ENCODE measurements at places on chromosomes 4 and X.
A peak's percentile ranks its signal among the peaks of the same experiment; 100 is the strongest.

DNA sequence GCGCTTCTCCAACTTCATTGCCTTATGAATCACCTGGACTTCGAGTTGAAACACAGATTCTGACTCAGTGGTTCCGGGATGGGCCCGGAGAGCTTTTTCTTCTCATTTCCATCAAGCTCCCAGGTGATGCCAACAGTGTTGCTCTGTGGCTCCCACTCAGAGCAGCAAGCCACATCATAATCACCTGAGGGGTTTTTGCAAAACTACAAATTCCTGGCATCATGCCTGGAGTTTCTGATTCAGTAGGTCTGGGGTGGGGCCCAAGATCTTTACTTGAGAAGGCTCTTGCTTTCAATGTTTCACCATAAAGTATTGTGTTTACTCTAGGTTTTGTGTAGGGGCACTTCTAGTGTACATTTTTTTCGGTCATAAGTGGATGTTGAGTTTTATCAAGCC lies 7.0 kb downstream of the MTM1 start:
- peak; percentile 13 for DNase-seq

DNA sequence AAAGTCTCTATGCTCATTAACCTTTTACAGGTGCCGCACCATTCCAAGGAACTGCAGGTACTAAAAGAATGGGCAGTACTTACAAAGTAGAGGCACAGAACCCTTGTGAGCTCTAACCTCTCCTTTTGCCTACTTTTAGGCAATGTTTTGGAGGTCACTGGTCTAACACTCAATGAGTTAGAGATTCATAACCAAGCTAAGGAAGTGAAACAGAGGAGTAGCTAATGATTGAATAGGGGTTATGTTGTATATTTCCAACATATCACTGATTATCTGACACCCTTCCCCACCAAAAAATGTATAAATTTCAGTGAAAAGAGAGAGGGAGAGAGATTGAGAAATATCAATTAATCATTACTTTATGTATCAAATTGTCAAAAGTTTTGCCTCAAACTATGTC lies 269.3 kb downstream of the PCDH7 start:
- DNase-seq: no peak

DNA sequence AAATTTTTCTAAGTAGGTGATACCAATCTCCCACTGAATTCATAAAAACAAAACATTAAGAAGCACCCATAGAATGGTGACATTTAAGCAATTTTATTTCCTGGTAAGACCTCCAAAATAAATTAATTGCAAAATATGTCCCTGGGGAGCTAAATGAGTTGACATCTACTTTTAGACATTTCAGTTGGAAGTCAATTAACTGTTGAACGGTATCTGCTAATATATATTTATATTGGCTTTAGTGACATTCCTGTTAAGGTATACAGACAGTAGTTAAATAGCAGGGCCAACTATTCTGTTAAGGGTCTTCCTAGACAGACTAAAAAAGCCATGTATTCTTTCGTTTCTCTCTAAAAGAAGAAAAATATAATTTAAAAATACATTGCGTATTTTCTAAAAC lies at the start of gene PRR27:
PRR27 (plus strand) TSS at position 301 of the 400 bp plus-strand sequence. CDS start 139 bp downstream, outside the sequence.
- no peak for DNase-seq

GRCh38 chrX:1657367-1658070 lies 42.7 kb downstream of the ASMT start:
- no peak for DNase-seq

GRCh38 chrX:111465669-111466068 lies 45.8 kb upstream of the SERTM2 start:
- no peak for DNase-seq

DNA sequence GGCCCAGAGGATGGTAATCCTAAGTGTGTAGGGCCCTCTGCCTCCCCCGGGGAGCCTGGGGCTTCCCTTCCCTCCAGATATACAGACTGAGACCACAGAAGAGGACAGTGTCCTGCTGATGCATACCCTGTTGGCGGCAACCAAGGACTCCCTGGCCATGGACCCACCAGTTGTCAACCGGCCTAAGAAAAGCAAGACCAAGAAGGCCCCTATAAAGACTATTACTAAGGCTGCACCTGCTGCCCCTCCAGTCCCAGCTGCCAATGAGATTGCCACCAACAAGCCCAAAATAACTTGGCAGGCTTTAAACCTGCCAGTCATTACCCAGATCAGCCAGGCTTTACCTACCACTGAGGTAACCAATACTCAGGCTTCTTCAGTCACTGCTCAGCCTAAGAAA lies 1.9 kb downstream of the TRO start:
- DNase-seq: no peak

- no peak for DNase-seq
Measured at GRCh38 chr4:184392316-184392715, 82.0 kb downstream of the IRF2 start.

- DNase-seq: peak; percentile 65
Measured at GRCh38 chr4:140856621-140857062, 100.5 kb upstream of the TBC1D9 start.

DNA sequence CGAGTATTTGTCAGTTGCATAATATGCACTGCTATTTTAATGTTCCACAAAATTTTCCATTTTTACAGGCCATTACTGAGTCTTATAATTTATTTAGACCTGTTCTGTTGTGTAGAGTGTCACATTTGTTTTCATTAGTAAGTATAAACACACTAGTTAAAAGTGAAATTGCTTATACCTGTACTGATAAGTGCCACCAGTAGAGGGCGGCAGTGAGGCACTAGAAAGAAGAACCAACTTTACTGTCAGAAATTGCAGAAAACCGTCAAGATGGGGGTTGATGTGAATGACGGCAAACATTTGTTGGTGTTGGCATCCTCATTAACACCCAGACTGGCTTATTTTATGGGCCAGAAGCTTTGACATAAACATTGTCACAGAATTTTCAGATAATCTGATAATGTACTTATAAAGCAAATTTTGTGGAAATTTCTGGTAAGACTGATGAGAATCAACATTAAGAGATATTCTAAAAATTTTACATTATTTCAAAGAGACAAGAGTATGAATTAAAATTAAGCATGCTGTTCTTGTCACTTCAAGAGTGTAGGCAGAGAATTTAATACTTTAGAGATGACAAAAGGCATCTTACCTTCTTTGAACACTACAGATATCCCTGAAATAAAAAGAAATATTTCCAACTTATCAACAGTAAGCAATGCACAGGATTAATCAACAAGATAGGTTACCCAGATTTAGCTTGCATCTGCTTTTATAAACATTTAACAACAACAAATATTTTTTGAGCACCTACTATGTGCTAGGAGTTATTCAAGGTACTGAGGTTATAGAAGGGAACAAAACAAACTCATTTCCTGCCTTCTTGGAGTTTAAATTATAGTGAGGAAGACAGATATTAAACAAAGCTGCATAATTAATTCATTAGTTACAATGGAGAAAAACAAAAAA lies 24.9 kb downstream of the ALPK1 start:
- peak; percentile 42 for DNase-seq

DNA sequence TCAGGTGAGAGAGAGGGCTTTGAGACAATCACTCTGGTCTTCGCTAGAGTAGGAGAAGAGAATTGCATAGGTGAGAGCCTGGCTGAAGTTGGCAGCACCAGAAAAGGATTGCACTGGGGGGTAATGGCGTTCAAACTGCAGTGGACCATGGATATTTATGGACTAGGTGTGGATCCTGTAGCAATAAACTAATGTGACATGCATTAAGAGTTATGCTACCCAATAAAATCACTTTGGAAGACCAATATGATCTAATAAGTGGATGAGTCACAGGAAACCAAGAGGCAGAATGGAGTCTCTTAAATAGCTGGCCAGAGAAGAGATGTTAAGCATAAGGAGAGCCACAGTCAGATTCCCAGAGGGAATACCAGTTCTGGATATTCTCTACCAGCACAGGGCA lies 259.8 kb downstream of the FBXO8 start:
- no peak for DNase-seq

GRCh38 chr4:73528171-73528570 lies 46.6 kb downstream of the AFM start:
- no peak for DNase-seq

- DNase-seq: no peak
Measured at GRCh38 chrX:39643550-39643949, 454.2 kb downstream of the BCOR start.

- DNase-seq: no peak
Measured at GRCh38 chrX:129741880-129742758, 3.3 kb downstream of the XPNPEP2 start.

GRCh38 chr4:83890231-83890630 lies 354.3 kb downstream of the GPAT3 start:
- no peak for DNase-seq

DNA sequence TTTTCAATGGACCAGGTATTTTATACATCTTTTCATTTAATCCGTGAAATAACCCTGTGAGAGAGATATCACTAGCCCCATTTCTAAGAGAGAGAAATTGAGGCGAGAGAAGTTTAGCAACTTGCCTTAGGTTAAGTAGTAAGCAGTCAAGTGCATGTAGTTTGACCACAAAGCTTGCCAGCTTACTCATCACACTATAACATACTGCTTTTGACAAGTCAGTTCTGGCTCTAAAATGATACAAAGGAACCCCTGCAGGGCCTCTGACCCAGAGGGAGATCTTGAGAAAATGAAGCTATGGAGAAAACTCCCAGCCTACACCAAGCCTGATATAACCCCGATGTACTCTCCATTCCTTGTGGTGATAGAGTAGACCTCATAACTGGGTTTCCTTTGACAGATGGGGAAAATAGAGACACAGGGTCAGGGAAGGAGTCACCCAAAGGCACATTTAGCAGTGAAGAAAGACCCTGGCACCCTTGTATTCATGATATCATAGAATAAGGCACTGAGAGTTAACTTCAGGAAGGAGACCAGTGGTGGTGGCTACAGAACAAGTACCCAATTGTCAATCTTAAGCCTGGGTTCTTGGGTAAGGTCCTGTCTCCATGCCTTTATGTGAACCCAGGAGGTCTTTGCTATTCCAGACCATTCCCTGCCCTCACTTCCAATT lies 60.2 kb upstream of the MSN start:
- no peak for DNase-seq

DNA sequence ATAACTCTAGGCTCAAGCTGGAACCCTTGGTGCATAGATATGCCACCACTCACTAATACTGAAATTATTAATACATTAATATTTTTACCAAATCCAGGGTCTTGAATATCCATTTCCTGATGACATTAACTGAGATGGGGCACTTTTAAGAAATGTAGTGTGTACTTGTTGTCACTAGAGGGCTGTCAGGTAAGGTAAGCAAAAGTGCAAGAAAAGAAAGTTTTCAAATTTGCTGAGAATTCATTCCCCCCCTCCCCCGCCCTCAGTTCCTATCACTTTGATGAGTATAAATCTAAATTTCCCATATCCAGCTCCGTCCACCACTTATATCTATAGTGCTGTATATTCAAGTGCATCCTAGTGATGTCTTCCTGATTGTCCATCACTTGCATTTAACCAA lies 20.5 kb upstream of the WDR44 start:
- no peak for DNase-seq

DNA sequence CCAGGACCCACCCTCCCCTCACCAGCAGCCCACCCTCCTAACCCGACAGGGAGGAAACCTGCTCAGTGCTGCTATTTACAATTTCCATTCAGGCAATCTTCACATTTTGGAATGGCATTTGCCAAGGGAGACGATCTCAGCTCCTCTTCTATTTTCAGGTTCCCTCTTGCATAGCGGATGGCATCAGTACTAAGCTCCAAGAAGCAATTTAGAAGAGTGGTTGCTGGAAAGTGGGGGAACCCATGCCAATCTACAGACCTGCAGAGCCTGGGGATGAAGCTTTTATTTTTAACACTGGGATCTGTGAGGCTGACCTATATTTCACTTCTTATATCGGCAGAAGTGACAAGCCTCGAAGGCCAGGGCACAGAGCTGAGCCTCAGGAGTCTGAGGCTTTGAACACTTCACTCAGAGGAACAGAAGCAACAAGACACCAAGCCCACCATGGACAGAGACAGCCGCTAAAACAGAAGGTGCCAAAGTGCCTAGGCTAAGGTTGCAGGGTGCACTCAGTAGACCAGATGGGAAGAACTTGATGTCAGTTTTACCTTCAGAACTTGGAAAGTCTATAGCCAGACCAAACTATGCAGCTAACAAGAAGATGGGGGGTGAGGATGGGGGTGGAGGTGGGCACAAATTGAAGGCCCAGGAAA lies 44.0 kb downstream of the SCD5 start:
- DNase-seq: no peak

- DNase-seq: no peak
Measured at GRCh38 chrX:123077631-123078030, 106.4 kb upstream of the GRIA3 start.

GRCh38 chrX:85018471-85018870 lies 14.8 kb downstream of the APOOL start:
- no peak for DNase-seq

DNA sequence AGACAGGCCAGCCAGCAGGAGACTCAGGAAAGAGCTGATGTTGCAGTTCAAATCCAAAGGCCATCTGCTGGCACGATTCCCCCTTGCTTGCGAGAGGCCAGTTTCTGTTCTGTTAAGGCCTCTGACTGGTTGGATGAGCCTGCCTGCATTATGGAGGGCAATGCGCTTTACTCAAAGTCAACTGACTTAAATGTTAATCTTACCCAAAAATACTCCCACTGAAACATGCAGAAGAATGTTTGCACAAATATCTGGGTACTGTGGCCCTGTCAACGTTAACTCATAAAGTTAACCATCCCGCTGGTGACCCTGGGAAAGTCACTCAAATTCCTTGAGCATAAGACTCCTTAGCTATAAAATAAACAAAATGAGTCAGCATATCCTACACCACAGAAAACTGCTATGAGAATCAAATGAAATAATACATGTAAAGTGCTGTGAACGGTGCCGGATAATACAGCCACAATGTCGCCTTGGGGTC lies 326.4 kb downstream of the EVC2 start:
- DNase-seq: no peak

- no peak for DNase-seq
Measured at GRCh38 chrX:17944833-17945497, 83.9 kb upstream of the RAI2 start.

DNA sequence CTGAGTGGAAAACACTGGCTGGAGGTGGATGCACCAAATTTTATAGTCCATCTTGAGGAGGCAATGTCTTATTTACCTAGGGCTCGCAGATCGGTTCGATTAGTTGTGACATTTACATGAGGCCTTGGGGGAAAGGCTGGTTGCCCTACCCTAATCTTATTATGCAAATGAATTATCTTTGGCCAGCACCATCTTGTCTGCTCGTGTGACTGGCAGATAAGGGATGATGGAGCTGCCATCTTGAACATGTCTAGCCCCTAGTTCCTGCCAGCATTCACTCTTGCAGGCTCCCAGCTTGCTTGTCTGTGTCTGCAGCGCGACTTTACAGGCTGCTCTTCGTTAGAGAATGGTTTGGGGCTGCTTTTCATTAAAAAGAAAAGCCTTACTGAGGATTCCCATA lies 61.9 kb downstream of the SEC24B start:
- no peak for DNase-seq

DNA sequence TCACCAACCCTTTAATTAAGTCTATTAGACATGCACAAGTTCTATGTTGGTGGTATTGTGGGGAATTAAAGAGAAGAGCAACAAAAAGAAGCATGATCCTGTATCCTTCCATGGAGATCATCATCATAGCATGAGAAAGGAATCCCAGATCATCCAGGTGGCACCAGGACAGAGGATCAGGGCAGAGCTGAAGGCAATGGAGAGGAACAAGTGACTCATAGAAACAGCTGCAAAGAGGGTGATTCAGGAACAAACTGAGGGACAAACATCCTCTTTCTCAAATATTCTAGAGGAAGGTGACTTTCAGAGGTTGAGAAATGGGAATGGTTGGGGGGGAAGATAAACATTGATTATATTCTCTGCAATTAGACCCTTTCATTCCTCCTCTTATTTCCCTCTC lies 105.5 kb upstream of the OTUD4 start:
- no peak for DNase-seq
